ENCODE measurements at places on chromosomes 16 and 17.

- peak; percentile 73 for DNase-seq
Observed at GRCh38 chr17:28547623-28548416, 4.6 kb downstream of the UNC119 start.

DNA sequence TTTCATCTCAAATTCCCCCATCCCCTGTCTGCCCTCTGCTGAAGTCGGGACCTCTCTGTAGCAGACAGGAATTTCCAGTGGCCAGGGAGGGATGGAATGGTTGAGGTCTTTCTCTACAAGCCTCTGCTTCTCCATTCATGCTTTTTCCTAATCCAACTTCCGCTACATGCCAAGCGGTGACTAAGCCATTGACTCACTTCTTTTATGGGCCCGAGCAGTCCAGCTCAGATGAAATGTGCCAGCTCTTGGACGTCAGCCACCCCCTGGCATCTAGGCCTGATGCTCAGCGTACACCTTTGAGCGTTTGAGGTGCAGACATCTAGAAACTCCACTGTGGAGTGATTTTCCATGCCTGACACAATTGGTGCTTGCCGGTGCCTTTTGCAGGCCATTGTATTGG, 40.7 kb upstream of the GPR139 start:
- DNase-seq: no peak

DNA sequence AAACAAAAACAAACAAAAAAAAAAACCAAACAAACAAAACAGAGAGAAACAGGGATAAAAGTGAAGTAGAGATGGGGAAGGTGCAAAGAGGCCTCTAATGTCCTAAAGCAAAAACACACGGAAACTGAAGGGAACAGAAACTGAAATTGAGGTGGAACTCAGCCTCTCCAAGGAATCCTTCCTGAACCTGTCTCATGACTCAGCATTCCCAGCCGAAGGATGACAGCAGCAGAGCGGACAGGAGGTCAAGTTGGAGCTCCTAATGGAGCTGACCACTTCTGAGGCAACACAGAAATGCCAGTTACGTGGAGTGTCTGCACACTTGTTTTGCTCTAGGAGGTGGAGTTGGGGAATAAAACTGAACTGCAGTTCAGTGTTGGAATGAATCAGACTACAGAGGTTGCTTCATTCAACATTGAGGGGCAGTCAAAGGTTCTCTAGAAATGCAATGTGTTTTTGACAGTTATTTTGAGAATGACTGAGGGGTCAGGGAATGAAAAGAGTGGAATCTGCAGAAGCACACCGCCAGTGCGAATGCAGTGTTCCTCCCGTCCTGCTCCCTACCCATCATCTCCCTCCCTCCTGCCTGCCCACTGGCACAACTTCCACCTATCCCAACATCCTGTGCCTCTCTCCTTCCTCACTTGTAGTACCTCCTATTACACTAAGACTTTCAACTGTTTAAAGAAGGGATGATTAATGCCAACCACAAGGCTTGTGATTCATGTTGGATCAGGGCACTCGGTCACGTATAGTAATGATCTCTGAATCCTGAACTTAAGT, 6.3 kb downstream of the UBE2O start:
- DNase-seq: no peak

DNA sequence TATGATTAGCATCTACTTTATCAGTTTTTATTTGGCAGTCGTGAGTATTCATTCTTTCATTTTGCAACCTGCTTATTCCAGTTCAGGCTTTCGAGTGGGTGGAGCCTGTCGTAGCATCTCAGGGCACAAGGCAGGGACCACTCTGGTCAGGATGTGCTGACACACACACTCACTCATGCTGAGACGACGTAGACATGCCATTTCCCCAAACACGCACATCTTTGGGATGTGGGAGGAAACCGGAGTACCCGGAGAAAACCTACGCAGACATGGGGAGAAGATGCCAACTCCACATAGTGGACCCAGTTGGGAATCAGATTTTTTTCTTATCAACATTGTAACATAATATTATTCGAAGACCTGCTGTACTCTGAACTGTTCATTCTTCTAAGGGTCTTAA, 756.5 kb upstream of the RBFOX1 start:
- DNase-seq: no peak

GRCh38 chr17:47896672-47897490, 845 bp downstream of the SP2 start:
- no peak for DNase-seq

- peak; percentile 19 for DNase-seq
Observed at GRCh38 chr16:75011634-75012307, 12.9 kb downstream of the ZNRF1 start.

DNA sequence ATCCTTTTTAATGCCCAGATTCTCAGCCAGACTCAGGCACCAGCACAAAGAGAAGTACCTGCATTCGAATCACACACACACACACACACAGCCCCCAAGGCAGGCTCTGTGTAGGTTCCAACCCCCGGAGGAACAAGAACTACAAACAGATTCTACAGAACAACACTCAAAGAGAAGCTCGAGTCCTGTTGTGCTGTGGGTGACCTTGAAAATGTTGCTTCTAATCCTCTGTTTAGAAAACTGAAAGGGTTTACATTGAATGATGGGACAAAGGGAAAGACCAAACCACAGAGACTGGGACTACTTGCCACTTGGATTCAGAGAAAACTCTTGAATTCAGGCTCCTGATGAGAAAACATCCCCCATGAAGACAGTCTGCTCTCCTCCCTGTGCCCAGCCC, 568.8 kb upstream of the C16orf82 start:
- DNase-seq: no peak

DNA sequence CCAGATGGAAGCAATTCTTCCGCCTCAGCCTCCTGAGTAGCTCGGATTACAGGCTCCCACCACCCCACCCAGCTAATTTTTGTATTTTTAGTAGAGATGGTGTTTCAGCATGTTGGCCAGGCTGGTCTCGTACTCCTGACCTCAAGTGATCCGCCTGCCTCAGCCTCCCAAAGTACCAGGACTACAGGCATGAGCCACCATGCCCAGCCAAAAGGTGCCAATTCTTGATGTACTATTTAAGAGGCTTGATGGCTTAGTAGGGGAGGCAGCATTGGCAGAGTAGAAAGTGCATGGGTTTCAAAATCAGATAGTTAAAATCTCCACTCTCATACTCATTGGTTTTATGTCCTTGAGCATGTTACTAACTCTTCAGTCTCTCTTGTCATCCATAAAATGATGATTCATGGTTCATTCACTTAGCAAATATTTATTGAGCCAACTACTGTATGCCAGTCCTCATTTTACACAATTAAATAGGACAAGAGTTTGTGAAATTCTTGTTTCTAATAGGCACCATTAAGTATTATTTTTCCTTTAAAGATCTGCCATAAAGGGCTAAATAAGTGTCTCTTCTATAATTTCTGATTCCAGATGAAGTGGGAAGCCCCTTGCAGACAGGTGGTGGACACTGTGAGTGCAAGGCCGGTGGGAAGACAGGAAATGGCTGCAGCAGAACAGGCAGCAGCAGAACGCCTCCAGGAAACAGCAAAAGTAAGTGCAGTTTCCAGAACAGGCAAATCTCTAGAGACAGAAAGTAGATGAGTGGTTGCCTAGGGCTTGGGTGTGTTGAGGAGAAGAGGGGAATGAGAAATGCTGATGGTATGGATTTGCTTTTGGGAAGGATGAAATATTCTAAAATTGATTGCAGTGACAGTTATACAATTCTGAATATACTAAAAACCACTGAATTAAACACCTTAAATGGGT, 8.2 kb upstream of the RPL27 start:
- no peak for DNase-seq

DNA sequence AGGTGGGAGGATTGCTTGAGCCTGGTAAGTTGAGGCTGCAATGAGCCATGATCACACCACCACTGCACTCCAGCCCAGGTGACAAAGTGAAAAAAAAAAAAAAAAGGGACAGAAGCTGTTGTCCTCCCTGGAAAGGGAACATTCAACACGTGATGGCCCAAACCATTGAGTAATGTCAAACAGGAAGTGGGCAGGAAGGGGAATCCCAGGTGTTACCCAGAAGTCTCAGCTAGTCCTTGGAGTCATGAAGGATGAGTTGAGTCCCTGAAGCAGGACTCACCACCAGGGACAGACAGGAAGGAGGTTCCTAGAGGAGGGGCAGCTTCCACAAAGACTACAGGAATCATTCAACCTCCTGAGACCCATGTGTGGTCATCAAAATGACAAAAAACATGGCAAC, 19.8 kb upstream of the CMIP start:
- DNase-seq: peak; percentile 65

DNA sequence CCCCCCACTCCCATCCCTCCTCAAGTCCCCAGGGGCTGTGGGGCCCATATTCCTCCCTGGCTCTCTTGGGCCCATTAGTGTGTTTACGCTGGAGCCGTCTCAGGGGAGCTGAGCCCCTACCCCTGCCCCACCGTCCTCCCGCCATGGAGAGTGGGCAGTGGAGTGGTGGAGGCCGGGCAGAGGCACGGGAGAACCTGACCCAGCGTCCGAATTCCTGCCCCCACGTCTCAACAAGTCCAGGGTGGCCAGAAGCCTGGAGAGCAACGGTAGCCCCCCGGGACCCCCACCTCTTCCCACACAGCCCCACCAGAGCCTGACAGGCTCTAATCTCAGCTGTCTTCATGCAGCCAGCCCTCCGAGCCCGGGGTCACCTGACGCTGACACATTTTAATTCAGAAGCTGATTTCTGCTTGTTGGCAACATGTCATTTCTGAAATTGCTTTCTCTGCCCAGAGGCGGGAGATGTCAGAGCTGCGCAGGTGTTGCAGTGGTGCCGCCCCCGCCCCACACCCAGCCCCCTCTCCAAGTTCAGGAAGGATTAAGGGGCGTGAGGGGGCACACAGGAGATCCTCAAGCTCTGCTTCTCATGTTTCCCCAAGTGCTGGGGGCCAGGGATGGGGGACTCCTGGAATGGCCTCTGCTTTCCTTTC, 32.6 kb downstream of the WNT9B start:
- DNase-seq: no peak

- peak; percentile 13 for DNase-seq
Observed at GRCh38 chr16:1614456-1615102, 2.4 kb downstream of the CRAMP1 start.

DNA sequence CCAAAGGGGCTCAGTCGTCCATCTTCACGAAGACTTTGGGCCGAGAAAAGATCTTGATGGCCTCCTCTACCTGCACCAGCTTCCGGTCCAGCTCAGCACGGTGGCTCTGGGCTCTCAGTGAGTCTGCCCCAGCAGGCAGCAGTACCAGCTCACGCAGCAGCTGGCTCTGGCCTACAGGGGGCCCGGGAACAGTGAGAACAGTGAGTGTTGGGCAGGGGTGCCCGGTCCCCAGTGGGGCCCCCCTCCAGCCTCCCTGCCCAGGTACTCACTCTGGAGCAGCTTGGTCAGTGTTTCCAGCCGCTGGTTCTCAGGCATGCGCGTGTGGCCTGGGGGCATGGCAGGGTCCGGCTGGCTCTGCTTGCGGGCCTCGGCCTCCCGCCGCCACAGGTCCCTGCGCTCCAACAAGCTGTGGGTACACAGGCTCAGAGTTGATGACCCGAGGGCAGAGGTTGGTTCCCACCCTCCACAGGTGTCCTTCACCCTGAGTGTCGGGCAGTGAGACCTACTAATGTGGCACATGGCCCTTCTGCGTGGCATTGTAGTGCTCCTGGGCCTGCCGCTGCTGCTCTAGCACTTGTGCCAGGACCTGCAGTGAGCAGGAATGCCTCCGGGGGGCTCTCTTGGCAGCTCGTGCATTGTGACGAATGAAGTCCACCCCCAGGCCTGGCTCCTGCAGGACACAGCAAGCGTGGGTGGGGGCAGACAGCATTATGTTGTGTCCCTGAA, 2.6 kb downstream of the PARD6A start:
- no peak for DNase-seq

GRCh38 chr16:67150833-67151396, at the start of gene B3GNT9:
Gene B3GNT9 (minus strand): TSS chr16:67150998. CDS start chr16:67150485, 513 bp downstream.
- no peak for DNase-seq

DNA sequence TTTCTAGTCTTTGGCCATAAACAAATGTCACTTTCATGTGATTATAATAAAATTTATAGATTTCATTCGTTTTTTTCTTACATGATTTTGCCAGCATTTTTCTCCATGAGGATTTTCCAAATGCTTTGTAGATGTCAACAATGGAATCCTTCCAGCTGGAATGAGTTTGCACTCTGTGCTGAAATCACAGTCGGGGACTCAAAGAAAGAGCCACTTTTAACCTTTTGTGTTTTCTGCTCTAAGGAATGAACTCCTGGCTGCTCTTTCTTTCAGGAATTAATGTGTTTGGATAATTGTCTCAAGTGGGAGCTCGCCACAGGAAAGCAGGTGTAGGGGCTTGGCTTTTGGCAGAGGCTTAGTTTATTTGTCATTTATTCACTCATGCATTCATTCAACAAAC, 372.3 kb upstream of the SALL1 start:
- no peak for DNase-seq

DNA sequence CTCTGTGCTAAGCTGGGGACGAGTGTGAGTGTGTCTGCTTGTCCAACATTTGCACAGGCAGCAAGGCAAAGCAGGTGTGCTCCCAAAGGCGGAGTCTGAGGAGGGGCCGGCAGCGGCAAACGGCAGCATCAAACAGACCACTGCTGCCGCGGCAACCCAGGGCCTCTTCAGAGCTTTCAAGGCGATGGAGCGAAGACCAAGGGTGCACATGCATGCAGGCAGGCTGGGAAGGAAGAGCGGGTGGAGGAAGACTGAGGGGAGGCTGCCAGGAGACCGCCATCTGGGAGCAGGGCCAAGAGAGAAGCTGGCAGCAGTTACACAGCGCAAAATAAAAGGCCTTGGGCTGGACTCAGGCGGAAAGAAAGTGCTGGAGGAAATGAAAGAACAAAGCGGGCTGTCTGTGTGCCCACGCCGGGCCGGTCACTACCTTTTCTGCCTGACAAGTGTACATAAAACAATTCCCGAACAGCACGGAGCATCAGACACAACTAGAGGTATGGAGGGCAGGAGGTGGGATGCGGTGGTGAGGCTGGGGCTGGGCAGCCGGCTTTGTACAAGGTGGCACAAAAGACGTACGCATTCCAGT, 8.5 kb downstream of the TIMM22 start:
- no peak for DNase-seq

DNA sequence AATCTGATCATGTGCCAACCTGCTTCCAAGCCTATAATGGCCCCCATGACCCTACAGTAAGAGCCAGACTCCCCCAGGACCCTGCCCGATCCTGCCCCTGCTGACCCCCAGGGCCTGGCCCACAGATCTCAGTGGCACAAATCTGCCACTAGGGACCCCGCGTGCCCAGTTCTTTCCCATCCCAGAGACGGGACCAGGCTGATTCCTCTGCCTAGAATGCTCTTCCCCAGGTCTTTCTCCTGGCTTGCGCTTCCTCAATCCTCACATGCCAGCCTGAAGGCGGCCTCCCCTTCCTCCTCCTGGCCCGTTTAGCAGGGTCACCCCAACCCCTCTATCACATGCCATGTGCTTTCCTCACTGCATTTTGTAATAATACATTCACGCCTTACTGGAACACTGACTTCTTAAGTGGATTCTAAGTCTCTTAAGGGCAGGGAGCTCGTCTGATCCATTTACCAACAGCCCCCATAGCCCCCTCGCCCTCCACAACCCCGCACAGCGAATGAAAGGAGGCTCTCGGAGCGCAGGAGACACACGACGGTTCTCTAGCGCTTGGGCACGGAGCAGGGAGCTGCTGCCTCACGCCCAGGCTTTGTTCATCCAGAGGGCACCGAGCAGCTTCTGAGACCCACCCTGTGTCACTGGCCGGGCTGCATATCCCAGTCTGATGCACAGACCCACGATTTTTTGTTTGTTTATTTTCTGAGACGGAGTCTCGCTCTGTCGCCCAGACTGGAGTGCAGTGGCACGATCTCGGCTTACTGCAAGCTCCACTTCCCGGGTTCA, 1.2 kb downstream of the TRIM65 start:
- no peak for DNase-seq

- no peak for DNase-seq
Observed at GRCh38 chr17:39114723-39115122, 36.7 kb downstream of the PLXDC1 start.

GRCh38 chr16:80317599-80318037, 223.2 kb upstream of the DYNLRB2 start:
- no peak for DNase-seq

Measured in CD4-positive, alpha-beta T cell treated with Interleukin-1 beta for 1 hour (primary cell).